Subcutaneous preadipocyte (primary cell): ENCODE measurements at places on chromosomes 1 and 21. TPM values are rescaled to one million over a fixed set of nuclear protein-coding genes. Genes with fewer than 3 reads are reported as not detected.

The SH2D5 gene
- 1.8 and 3.1 TPM in 2 replicates for total RNA-seq

The PCP4 gene
- total RNA-seq, result not detected in 2 replicates

The CYP4X1 gene
- under 0.01 and 0.20 TPM in 2 replicates for total RNA-seq

The FCRL1 gene
- not detected in 2 replicates for total RNA-seq

The GBP2 gene
- total RNA-seq, result 2.7 and 15.1 TPM in 2 replicates

The MYCL gene
- 0.37 TPM in 1 of 2 replicates, not detected in the other for total RNA-seq

The BACH1 gene
- total RNA-seq, result 79.0 and 106 TPM in 2 replicates

The FCRL6 gene
- total RNA-seq, result not detected in 2 replicates

The TRIM63 gene
- total RNA-seq, result under 0.01 TPM in 1 of 2 replicates, not detected in the other

The CNIH3 gene
- 21.3 and 62.4 TPM in 2 replicates for total RNA-seq

The TCHH gene
- total RNA-seq, result under 0.01 TPM in 2 replicates
